ENCODE measurements at places on chromosomes 6 and 20.

- DNase-seq, result no peak
These were observed 759.7 kb downstream of the HDGFL1 start for GRCh38 chr6:23329086-23329485.

DNA sequence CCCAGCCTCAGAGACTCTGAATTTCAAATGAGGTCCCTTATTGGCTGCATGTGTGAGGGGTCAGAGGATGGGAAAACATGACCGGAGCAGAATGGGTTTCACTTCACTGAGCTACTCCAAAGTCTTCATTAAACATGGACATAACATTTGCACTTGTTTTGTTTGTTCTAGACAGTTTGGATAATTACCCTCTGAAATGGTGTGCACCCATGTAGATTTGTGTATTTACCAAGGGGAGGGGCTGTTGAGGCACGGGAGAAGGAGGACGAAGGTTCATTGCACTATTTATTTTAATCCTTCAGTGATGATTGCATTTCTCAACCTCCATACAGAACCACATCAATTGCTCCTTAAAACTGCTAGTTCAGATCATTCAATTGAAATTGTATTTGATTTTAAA is 364.2 kb downstream of the TFAP2B start:
- DNase-seq, result no peak

DNA sequence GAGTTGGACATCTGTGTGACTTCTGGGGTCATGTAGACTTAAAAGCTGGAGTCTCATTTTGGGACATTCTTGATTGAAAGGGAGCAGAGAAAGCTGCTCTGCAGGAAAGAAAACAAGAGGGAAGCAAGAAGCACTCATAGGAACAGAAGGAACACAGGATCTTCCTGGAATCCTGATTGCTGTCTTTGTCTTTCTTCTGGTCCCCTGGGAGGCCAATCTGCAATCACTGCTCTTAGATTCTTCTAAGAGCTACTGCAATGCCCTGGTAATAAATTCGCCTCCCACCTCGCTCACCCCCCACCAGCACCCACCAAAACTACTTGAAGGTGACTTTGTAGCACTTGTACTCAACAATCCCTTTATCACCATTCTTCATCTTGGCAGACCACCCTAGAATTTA is 51.8 kb downstream of the SLC35B3 start:
- DNase-seq, result no peak

- no peak for DNase-seq
These were observed 74.2 kb downstream of the IRF4 start for GRCh38 chr6:465531-466348.

DNA sequence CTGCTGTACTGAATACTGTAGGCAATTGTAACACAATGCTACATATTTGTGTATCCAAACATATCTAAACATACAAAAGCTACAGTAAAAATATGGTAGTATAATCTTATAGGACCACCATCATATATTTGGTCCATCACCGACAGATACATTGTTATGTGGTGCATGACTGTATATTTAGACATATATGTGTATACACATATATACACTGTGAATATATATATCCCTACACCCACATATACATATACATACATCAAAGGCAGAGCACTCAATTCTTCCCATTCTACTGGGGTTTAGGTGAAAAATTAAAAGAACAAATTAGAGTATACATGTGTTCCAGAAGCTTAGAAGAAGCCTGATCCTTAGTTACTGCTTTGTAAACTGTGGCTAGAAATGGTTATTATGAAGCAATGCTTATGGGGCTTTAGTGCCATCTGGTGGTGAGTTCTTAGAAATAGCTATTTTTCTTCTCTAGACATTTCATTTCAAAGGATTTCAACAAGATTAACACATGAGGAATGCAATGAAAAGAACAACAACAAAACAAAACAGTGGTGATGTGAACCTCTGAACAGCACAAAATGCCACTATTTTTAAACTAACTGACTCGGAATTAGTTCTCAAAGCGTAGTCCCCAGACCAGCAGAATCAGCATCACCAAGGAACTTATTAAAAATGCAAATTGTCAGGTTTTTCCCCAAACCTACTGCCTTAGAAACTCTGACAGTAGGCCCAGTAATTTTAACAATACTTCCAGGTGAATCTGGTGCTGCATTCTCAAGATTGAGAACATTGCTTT is 38.0 kb downstream of the PKHD1 start:
- peak; percentile 52 for DNase-seq

DNA sequence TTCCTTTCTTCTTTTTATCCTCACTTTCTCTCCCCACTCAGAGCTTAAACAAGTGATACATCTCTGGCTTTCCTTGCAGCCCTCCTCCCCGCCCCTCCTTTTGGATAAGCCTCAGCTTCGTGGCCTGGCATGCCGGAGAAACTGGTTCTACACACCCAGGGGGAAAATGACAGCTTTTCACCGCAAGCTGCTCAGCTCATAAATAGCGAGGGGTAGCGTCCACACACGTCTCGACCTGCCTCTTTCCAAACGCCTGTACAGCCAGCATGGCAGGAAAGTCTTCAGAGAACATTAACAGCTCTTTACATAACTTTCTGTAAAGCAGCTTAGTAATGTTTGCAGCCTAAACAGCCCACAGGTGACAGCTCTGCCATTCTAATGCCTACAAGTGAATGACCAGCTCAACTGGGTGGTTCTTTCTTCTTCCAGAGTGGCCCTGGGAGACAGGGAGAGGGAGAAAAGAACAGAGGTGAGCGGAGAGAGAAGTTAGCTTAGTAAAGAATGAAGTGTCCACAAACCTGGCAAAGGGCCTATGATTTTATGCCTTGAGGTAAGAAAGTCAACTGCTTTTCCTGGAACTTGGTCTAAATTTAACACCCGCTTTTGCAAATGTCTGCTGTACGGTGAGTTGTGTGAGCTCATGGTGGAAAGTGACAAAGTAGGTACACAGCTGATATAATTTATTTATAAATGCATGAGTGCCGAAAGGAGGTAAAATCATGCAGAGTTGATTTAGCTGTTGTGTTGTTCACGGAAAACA is 251.5 kb downstream of the TFAP2A start:
- no peak for DNase-seq
